Suppressor macrophage treated with lipopolysaccharide for 1 hour (primary cell): ENCODE measurements at places on chromosomes 6 and 20.

DNA sequence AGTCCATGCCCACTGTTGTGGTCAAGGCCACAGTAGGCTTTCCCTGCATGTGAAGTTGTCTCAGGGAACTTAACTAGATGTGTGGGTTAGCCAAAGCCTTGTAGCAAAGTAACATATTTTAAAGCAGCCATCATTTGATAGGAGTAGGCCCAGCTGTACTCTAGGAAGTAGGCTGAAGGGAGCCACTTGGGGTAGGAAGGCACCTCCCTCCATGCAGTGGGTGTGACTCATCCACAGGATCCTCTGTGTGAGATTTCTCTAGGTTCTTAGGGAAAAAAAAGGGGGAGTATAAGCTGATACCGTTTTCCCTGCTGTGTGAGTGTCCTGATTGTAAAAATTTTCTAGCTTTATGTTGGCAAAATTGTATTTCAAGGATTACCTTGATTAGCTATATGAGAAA, 44.7 kb downstream of the VAPB start:
- peak; percentile 19 for DNase-seq

GRCh38 chr20:24693466-24694156, 224.2 kb downstream of the SYNDIG1 start:
- DNase-seq, result no peak

DNA sequence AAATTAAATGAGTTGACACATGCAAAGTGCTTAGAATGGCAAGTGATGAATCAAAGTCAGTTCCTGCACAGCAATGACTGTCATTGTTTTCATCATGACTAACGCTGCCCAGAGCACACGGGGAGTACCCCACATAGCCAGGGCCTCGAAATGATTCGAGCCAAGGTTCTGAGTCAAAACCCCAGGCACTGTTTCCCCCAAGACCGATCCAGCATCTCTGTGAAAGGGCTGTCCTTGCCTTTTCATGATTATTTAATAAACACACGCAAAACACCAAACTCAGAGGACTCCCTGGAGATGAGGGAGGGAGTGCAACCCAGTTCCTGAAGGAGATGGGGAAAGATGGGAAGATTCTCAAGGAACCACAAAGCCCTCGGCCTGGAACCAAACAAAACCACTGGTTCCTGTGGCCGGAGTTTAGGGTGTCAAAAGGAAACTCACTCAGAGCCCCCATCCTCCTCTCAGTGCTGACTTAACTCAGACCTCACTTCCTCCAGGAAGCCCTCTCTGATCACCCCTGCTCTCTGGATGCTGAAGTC, 3.8 kb downstream of the PREX1 start:
- peak; percentile 96 for DNase-seq

DNA sequence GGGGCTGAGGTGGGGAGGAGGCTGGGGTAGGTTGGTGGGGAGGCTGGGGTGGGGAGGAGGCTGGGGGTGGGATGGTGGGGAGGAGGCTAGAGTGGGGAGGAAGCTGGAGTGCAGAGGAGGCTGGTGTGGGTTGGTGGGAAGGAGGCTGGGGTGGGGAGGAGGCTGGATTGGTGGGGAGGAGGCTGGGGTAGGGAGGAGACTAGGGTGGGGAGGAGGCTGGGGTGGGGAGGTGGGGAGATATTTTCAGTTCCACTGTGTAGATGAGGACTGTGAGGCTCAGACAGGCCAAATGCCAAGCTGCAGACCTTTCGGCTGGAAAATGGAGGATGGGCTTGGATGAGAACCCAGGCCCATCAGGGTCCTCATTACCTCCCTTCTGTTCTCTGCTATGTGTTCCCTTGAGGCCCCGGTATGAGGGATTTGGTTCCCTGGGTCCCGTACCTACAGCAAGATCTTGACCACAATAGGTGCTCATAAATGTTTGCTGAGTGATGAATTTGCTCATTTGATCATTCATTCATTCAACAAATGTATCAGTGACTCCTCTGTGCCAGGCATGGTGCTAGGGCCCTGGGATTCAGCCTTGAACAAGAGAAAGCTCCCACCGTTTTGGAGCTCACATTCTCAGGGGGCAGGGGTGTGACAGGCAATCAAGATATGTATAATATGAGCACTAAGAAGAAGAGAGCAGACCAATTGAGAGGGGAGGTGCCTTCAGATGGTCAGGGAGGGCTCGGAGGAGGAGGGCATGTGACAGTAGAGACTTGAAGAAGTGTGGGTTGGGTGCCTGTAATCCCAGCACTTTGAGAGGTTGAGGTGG, 36.1 kb upstream of the NOL4L start:
- no peak for DNase-seq

DNA sequence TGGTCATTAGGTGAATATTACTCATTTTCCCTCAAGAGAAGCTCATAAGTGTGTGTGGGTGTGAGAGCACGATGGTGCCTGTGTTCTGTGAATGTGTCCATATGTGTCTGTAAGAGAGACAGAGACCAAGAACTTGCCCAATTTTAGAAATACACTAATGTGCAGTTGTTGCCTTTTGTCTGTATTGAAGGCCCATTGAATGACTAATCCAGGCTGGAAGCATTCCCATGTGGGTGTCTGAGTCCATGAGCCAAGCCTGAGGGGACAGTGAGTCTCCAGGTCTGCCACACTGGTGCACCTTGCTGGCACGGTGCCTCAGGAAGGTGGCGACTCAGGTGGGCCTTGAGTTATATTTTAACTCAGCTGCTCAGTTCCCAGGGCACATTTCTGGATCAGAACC, 25.5 kb upstream of the ASXL1 start:
- DNase-seq, result peak; percentile 70

- peak; percentile 61 for DNase-seq
Measured at GRCh38 chr20:24100370-24101011, 111.9 kb upstream of the GGTLC1 start.

GRCh38 chr6:146700078-146700686, 101.4 kb downstream of the ADGB start:
- DNase-seq, result peak; percentile 88

- DNase-seq, result peak; percentile 84
Measured at GRCh38 chr6:163661272-163661671, 246.8 kb downstream of the QKI start.

DNA sequence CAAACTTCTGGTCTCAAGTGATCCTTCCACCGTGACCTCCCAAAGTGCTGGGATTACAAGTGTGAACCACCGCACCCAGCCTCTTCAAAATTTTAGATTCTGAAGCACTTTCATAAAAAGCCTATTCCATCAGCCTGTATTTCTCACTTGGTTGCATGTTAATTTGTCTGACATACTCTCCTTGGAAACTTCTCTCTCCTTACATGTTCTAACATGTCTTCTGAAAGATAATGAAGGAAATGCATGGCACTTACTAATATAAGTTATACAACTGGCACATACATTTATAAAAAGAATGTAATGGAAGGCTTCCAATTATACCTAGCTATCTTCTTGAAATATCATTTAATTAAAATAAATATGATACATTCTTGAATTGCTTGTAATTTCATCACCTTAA, 597.5 kb downstream of the TBC1D32 start:
- DNase-seq, result no peak

- DNase-seq, result no peak
Measured at GRCh38 chr20:20037960-20038359, 14.3 kb downstream of the CRNKL1 start.

DNA sequence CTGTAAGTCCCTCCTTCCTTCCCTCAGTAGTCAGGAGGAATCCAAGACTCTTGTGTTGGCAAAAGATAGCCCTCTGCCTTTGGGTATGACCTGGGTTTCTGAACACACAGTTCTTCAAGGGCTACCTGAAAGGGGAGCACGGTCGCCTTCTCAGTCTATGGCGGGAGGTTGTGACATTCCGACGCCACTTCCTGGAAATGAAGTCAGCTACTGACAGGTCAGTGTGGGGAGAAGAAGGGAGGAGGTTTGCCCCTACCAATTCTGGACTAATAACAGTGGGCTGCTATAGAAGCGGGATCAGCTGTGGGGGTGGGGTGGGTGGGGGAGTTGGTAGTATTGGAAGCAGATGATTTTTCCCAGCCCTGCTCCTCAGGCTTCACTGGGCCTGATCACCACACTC, 11.5 kb downstream of the CEP250 start:
- no peak for DNase-seq

- DNase-seq, result peak; percentile 51
Measured at GRCh38 chr6:122610690-122611455, 668 bp downstream of the PKIB start.

DNA sequence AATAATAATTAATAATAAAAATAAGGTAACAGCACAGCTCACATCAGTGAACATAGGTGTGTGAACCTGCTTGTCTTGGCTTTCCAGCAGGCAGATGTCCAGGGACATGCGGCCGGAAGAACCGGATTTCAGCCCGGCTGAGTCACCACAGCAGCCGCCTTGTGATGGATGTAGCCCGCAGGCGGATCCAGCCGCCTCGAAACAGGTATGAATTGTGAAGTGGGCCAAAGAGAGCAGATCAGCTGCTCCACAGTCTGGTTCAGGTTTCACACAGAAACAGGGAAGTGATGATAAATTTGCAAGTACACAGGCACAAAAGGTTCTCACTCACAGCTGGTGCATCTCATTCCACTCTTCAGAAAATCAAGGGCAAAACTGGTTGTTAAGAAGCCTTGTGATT, 55.1 kb downstream of the ID4 start:
- DNase-seq, result no peak

- DNase-seq, result no peak
Measured at GRCh38 chr20:51183451-51183850, 160.5 kb upstream of the KCNG1 start.

- no peak for DNase-seq
Measured at GRCh38 chr6:56382416-56382940, 135.1 kb upstream of the COL21A1 start.

GRCh38 chr6:96465321-96465903, 56.2 kb upstream of the UFL1 start:
- DNase-seq, result no peak
